ENCODE measurements at places on chromosomes 2 and 18. TPM values are rescaled to one million over a fixed set of nuclear protein-coding genes. Genes with fewer than 3 reads are reported as not detected.

DSG2 gene
- total RNA-seq: 61.3 TPM

LRRTM4 gene
- total RNA-seq: 0.16 TPM

SERPINB3 gene
- total RNA-seq: not detected

ALPP gene
- not detected for total RNA-seq

TSHZ1 gene
- 12.3 TPM for total RNA-seq

GALNT5 gene
- total RNA-seq: 1.6 TPM

FAP gene
- total RNA-seq: 14.4 TPM

PLEK gene
- 20.5 TPM for total RNA-seq

DNA sequence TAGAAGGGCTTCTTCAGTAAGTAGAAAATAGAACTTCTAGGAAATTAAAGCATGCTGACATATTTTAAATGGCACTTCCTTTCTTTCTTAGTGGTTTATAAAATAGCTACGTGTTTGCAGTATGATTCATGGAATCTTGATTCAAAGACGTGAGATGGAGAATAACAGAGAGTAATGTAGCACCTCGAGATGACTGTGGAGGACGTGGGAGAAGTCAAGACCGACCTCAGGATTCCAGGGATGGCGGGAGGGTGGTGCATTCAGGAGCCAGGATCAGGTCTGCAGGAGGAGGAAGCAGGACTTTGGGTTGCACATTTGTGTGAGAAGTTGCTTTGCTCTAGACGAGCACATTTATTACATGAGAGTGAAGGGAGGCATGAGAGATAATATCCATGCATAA is 56.0 kb downstream of the DCDC2C start:
- H3K36me3 ChIP-seq: no peaks in the 10 kb centered on the region
- no peaks in the 10 kb centered on the region for H3K4me1 ChIP-seq
- no peak overlapping the region for H3K4me3 ChIP-seq
- DNase-seq: no peak

DNA sequence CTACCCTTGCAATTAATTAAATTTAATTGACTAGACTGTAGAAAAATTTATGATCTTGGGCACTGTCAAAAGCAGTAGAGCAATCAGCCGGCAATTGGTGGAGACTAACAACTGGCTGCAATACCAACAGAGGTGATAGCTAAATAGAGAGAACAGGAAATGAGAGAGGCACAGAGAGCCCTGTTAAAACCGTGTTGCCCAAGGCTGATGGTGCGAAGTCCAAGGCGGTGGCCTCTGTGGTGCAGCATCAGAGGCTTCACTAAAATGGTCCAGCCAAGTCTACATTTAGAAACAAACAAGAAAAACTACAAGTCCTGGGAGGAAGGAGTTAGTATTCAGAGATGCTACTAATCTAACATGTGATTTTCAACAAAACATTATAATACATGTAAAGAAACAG is 115.6 kb downstream of the NETO1 start:
- H3K4me3 ChIP-seq: no peak overlapping the region
- DNase-seq: no peak
- H3K27ac ChIP-seq: no peak overlapping the region
- no peaks in the 10 kb centered on the region for H3K27me3 ChIP-seq
- H3K36me3 ChIP-seq: no peaks in the 10 kb centered on the region

- no peak for DNase-seq
- H3K27ac ChIP-seq: no peak overlapping the region
- peaks cover 6% of the 10 kb centered on the region for H3K36me3 ChIP-seq
- no peak overlapping the region for H3K4me3 ChIP-seq
- no peaks in the 10 kb centered on the region for H3K27me3 ChIP-seq
Observed at GRCh38 chr2:101036562-101036961, 34.5 kb downstream of the RPL31 start.

- H3K36me3 ChIP-seq: no peaks in the 10 kb centered on the region
- no peak overlapping the region for H3K27ac ChIP-seq
- H3K4me1 ChIP-seq: no peaks in the 10 kb centered on the region
- no peak for DNase-seq
- H3K4me3 ChIP-seq: no peak overlapping the region
Observed at GRCh38 chr2:20130160-20130560, 78.7 kb upstream of the LAPTM4A start.

GRCh38 chr18:69357590-69357989 is 43.1 kb upstream of the DOK6 start:
- H3K27ac ChIP-seq: no peak overlapping the region
- H3K4me3 ChIP-seq: no peak overlapping the region
- no peaks in the 10 kb centered on the region for H3K36me3 ChIP-seq
- no peak for DNase-seq
- H3K27me3 ChIP-seq: no peaks in the 10 kb centered on the region

DNA sequence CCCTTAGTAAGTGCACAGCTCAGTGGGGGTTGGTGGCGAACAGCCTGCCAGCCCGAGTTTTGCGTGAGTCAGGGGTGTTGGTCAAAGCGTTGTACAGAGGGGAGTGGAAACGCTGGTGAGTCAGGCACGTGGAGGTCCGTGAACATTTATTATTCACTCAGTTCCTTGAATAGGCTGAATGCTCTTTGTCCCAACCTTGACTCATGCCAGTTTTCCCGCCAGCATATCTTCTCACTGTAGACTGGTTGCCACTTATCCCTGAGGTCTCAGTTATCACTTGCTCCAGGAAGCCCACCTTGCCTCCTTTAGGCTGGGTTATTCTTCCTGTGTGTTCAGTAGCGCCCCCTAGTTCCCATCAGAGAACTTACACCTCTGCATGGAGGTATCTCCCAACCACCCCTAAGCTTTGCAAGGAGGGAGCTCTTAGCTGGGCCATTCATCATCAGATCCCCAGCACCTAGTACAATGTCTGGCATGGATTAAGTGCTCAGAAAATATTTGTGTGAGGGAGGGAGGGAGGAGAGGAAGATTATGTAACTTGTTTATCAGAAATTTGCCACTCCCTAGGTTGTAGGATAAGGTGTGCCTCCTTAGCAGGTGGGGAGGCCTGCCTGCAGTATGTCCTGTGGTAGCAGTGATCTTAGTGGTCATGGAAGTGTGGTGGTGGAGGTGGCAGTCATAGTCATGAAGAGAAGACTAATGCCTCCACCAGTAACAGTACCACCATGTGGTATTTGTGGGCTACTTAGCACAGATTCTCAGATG is 72.1 kb downstream of the CABLES1 start:
- no peaks in the 10 kb centered on the region for H3K4me1 ChIP-seq
- no peak overlapping the region for H3K27ac ChIP-seq
- no peaks in the 10 kb centered on the region for H3K27me3 ChIP-seq
- no peak for DNase-seq

GRCh38 chr18:79495591-79496071 is 99.9 kb downstream of the NFATC1 start:
- H3K36me3 ChIP-seq: no peaks in the 10 kb centered on the region
- no peak for DNase-seq
- H3K4me3 ChIP-seq: no peak overlapping the region
- no peak overlapping the region for H3K27ac ChIP-seq
- H3K4me1 ChIP-seq: no peaks in the 10 kb centered on the region

DNA sequence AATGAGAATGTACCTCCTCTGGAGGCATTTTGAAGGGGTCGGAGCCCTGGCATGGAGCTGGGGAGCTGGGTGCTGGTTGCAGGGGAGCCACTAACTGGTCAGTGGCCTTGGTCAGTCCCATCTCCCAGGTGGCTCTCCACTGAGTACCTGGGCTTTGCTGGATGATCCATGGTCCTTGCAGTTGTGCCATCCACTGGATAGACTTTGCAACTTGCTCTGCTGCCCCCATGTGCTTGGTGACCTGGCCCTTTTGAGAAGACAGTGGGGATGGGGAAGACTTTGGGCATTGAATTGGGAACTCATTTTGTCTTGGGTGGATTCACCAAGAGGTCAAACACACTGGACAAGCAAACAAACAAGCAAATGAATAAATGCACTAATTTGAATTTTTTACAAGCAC is 263.9 kb downstream of the MYCN start:
- no peaks in the 10 kb centered on the region for H3K4me1 ChIP-seq
- H3K27ac ChIP-seq: no peak overlapping the region
- H3K4me3 ChIP-seq: no peak overlapping the region
- no peaks in the 10 kb centered on the region for H3K27me3 ChIP-seq
- H3K36me3 ChIP-seq: no peaks in the 10 kb centered on the region
- DNase-seq: no peak

GRCh38 chr18:62447652-62448051 is 75.2 kb upstream of the ZCCHC2 start:
- H3K4me3 ChIP-seq: no peak overlapping the region
- no peak for DNase-seq
- no peaks in the 10 kb centered on the region for H3K27me3 ChIP-seq
- peak overlapping the region; percentile 17 for H3K27ac ChIP-seq
- H3K36me3 ChIP-seq: no peaks in the 10 kb centered on the region
- peaks cover 11% of the 10 kb centered on the region for H3K4me1 ChIP-seq

GRCh38 chr2:33084433-33084832 is 137.7 kb downstream of the LTBP1 start:
- no peaks in the 10 kb centered on the region for H3K27me3 ChIP-seq
- H3K4me1 ChIP-seq: no peaks in the 10 kb centered on the region
- no peak overlapping the region for H3K4me3 ChIP-seq
- DNase-seq: no peak

DNA sequence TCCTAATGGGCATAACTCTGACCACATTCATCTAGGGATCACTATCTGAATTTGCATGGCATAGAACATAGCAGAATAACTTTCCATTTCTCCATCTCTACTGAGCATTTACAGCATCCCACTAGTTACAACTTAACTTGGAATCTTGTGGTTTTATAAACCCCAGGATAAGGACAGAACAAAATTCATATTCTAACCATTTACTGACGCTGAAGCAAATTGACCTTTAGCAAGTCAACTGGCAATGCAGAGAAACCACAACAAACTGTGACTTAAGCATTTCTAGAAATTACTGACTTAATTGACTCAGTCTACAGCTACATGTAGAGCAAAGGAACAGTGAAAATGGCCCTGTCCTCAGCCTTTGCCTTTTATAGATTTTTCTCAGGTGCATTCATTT is 61.2 kb downstream of the DCC start:
- DNase-seq: no peak
- H3K4me1 ChIP-seq: no peaks in the 10 kb centered on the region
- H3K27ac ChIP-seq: no peak overlapping the region
- no peaks in the 10 kb centered on the region for H3K27me3 ChIP-seq
- H3K36me3 ChIP-seq: no peaks in the 10 kb centered on the region

DNA sequence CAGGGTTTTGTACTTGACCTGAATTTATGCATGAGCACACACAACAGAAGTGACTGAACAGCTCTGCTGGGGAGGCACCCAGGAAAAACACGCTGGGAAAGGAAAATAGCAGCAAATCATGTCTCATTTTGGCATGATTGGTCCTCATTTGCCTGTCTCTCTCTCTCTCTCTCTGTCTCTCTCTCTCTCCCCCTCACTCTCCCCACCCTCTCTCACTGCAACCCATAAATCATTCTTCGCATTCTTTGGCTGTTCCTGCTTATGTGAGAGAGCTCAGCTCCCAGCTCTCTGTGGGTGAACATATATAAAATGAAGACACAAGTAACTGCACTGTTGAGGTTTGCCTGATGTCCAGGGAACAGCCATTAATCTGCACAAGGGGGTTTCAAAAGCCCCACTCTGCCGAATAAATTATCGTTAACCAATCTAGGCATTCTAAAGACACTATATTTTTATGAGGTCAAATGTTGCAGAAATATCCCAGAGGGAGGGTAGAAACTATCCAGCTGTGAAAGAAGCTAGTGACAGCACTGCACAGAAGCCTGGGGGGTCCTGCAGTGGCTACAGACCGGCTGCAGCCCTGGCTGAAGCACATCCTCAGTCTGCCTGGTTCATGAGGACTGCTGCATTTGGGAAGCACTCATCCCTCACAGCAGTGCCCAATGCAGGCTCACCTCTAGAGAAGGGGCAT is 260.3 kb downstream of the AFF3 start:
- H3K4me1 ChIP-seq: no peaks in the 10 kb centered on the region
- no peak for DNase-seq
- H3K4me3 ChIP-seq: no peak overlapping the region
- no peaks in the 10 kb centered on the region for H3K36me3 ChIP-seq
- H3K27me3 ChIP-seq: no peaks in the 10 kb centered on the region
- no peak overlapping the region for H3K27ac ChIP-seq

DNA sequence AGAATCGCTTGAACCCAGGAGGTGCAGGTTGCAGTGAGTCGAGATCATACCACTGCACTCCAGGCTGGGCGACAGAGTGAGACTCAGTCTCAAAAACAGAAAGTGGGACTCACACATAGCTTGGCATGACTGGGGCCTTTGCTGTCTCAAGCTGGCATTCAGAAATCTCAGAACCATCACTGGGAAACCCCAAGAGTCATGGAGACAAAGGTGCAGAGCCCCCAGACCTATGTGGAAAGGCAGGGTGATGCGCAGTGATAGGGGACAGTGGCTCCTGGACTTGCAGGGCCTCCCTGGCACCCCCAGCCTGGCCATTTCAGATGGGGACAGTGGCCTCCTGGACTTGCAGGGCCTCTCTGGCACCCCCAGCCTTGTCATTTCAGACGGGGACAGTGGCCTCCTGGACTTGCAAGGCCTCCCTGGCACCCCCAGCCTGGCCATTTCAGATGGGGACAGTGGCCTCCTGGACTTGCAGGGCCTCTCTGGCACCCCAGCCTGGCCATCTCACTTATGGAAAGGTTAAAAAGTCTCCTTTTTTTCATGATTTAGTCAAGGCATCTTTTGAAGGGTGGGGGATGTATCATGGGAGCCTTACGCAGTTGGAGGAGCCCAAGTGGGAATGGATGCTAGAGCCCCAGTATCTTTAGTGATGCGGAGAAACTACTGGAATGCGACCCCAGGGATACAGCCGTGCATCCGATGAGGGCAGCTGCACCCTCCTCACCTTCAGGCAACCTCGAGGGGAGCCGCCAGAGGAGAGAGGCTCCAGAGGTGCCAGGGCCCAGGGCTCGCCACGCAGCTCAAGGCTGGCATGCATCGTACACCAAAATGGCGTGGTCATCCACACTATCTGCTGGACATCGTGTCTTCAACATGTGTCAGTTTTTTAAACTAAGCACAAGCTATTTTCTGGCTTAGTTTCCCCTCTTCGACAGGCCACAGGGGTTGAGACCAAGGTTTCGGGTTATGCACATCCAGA is 30.5 kb downstream of the ZNF516 start:
- no peak for DNase-seq
- no peak overlapping the region for H3K4me3 ChIP-seq
- H3K27ac ChIP-seq: no peak overlapping the region

DNA sequence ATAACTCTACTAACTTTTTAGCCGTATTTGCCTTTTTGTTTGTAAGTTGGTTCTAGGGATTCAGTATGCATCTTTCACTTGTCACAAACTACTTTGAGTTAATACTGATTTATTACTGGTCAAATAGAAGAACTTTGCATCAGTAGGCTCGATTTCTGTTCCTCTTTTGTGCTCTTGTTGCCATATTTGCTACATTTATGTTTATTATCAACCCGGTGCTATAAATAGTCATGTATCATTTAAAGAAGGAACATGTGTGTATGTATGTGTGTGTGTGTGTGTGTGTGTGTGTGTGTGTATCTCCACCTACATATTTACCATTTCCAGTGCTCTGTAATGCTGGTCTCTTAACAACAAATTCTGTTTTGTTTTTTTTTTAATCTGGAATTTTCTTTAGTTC is 79.6 kb upstream of the B3GNT7 start:
- no peak overlapping the region for H3K4me3 ChIP-seq
- H3K4me1 ChIP-seq: no peaks in the 10 kb centered on the region
- H3K27ac ChIP-seq: no peak overlapping the region
- DNase-seq: no peak

- H3K4me3 ChIP-seq: no peak overlapping the region
- no peaks in the 10 kb centered on the region for H3K27me3 ChIP-seq
- no peak for DNase-seq
- H3K4me1 ChIP-seq: no peaks in the 10 kb centered on the region
Observed at GRCh38 chr2:14306268-14306861, 326.2 kb upstream of the LRATD1 start.

All from breast epithelium (tissue), 4 donors.